ENCODE measurements at places on chromosomes 13 and 19. TPM values are rescaled to one million over a fixed set of nuclear protein-coding genes. Genes with fewer than 3 reads are reported as not detected.

KLF12 gene
- 12.8 TPM for total RNA-seq

MYPOP gene
- 0.53 TPM for total RNA-seq

MYO16 gene
- total RNA-seq: under 0.01 TPM

ZNF561 gene
- 41.4 TPM for total RNA-seq

SPTBN4 gene
- 2.4 TPM for total RNA-seq

GPR180 gene
- total RNA-seq: 6.9 TPM

CDX2 gene
- not detected for total RNA-seq

ZNF486 gene
- total RNA-seq: 3.4 TPM

KCNK6 gene
- 19.6 TPM for total RNA-seq

FGF14 gene
- total RNA-seq: 0.25 TPM

ADPRHL1 gene
- 0.37 TPM for total RNA-seq

PRX gene
- 0.92 TPM for total RNA-seq

ICAM4 gene
- total RNA-seq: 0.13 TPM

GPR4 gene
- total RNA-seq: 0.99 TPM

All from aortic smooth muscle cell (primary cell).